A549 treated with dexamethasone at 1 μM for 4 hours (cell line): ENCODE measurements at places on chromosomes 4 and X. TPM values are rescaled to one million over a fixed set of nuclear protein-coding genes. Genes with fewer than 3 reads are reported as not detected.

Gene LRP2BP
- total RNA-seq = 0.07 to 0.27 TPM (median 0.12 TPM) in 5 replicates

Gene MSX1
- total RNA-seq = 4.6 to 9.2 TPM (median 7.8 TPM) in 5 replicates

Gene ZNF630
- total RNA-seq = 0.27 to 0.38 TPM (median 0.34 TPM) in 5 replicates

Gene KLKB1
- total RNA-seq = 0.05 TPM in 1 of 5 replicates, not detected in the others

Gene FAM47A
- not detected in 5 replicates for total RNA-seq

Gene SSX3
- total RNA-seq = not detected in 5 replicates

Gene HTR2C
- total RNA-seq = not detected in 5 replicates

Gene VGLL1
- not detected in 5 replicates for total RNA-seq

Gene CACNA1F
- total RNA-seq = not detected in 5 replicates

Gene PRKX
- 29.3 to 39.3 TPM (median 37.4 TPM) in 5 replicates for total RNA-seq

Gene ATP1B4
- 0.02 to 0.05 TPM in 2 of 5 replicates, not detected in the others for total RNA-seq

Gene MAGED4
- 5.9 to 11.3 TPM (median 8.9 TPM) in 5 replicates for total RNA-seq

Gene BCORL1
- total RNA-seq = 8.2 to 13.7 TPM (median 11.5 TPM) in 5 replicates

Gene TCP11X2
- not detected in 5 replicates for total RNA-seq

Gene EGF
- 0.13 to 0.48 TPM (median 0.24 TPM) in 5 replicates for total RNA-seq

Gene SMIM10
- 0.06 to 0.08 TPM (median 0.06 TPM) in 4 of 5 replicates, not detected in the other for total RNA-seq

Gene ZMYM3
- 10.6 to 14.5 TPM (median 12.9 TPM) in 5 replicates for total RNA-seq

Gene HGFAC
- total RNA-seq = 0.09 to 0.22 TPM (median 0.19 TPM) in 5 replicates

Gene PDLIM3
- total RNA-seq = 0.08 to 0.27 TPM (median 0.14 TPM) in 5 replicates

Gene ZNF732
- total RNA-seq = not detected in 5 replicates

Gene CT45A3
- total RNA-seq = 0.12 TPM in 1 of 5 replicates, not detected in the others

Gene GPR143
- 0.23 to 0.42 TPM (median 0.27 TPM) in 5 replicates for total RNA-seq

Gene RHOXF1
- total RNA-seq = not detected in 5 replicates

Gene FOXP3
- total RNA-seq = 0.06 to 0.15 TPM (median 0.13 TPM) in 5 replicates

Gene VCX
- total RNA-seq = 0.13 TPM in 1 of 5 replicates, not detected in the others

Gene BBS7
- total RNA-seq = 11.2 to 15.4 TPM (median 13.6 TPM) in 5 replicates

Gene TMEM33
- 28.0 to 57.3 TPM (median 52.0 TPM) in 5 replicates for total RNA-seq

Gene PDHA1
- total RNA-seq = 260 to 325 TPM (median 322 TPM) in 5 replicates

Gene NIPAL1
- total RNA-seq = 0.39 to 1.0 TPM (median 0.68 TPM) in 5 replicates

Gene FRMPD4
- 0.02 to 0.07 TPM (median 0.05 TPM) in 5 replicates for total RNA-seq

Gene F11
- not detected in 5 replicates for total RNA-seq

Gene SPANXA2
- total RNA-seq = 0.14 to 0.25 TPM (median 0.17 TPM) in 3 of 5 replicates, not detected in the others

Gene TMEM156
- 18.0 to 22.9 TPM (median 21.3 TPM) in 5 replicates for total RNA-seq
